MG63 (cell line): ENCODE measurements at places on chromosomes 1 and 21. TPM values are rescaled to one million over a fixed set of nuclear protein-coding genes. Genes with fewer than 3 reads are reported as not detected.

GRCh38 chr1:33047839-33048305, 11.2 kb upstream of the AK2 start:
- no peak for DNase-seq

DNA sequence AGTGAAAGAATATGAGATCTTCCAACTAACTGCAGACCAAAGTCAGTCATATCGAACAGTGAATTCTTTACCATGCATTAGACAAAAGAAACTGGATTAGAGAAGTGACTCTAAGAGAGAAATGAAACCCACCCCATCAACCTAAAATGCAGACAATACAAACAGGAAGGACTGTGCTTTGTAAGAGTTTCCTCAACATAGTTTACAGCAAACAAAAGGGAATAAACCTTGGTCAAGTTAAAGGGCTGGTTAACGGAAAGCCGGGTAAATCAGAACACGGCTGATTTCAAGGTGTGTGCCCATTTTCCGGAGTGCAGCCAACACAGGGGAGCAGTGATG, 39.2 kb downstream of the SIPA1L2 start:
- no peak for DNase-seq

- no peak for DNase-seq
Observed at GRCh38 chr21:33259995-33260394, 6.2 kb upstream of the IL10RB start.

GRCh38 chr1:146051452-146051851, 29.9 kb upstream of the HJV start:
- peak; percentile 52 for DNase-seq

DNA sequence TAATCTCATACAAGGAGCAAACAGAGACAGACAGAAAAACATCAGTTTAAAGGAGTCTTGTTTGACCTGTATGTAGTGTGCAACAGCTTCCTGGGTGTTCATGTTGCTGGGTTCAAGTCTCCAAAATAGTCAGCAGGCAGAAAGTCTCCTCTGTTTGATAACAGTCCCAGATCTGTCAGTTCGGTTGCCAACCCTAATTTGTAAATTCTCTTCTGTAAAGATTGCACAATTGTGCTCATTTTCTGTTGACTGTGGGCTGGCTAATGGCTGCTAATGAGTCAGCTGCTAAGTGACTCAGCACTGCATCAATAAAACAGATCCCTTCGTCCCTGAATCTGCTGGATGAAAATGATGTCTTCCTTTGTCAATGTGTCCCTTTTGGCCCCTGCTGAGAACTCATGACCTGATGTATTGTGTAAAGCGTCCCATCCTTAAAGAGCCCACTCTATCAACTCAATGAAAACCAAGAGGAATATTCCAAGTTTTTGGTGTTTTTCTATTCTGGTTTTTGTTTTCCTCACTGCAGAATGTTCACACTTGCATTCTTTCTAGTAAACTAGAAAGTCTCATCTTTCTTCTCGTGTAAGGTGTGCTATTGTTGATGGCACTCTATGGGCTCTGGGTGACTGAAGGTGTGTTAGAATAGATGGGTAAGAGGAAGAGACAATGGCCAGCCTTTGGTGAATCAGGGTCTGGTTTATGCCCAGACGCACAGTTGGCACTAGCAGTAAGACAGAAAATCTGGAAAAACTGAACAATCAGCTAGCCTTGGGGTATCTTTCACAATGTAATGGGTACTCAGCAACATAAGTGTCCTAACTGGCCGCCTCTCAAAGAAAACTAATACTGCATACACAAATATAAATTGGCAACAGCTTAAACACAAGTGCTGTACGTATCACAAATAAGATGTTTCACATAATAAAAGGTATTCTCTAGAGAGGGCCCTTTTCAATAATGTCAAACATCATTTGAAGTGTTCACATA, 75.1 kb upstream of the SIPA1L2 start:
- peak; percentile 69 for DNase-seq

The FGR gene
- total RNA-seq, result not detected in 2 replicates

DNA sequence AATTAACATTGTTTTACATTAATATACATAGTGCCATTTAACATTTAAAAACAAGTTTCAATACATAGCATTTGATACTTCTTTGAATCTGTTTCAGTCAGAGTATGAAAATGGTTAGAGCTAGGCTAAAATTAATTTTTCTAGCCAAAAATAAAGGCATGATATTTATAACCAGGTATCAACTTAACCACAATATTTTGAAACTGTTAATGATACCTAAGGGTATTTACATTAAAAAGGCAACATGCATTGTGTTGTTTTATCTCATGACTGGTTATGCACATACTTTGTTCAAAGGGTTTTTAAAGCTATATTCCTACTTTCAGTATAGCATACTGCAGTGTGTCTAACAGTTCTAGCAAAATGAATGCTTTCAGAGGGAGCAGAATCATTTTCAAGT, 130.0 kb downstream of the HS2ST1 start:
- DNase-seq, result no peak

- no peak for DNase-seq
Observed at GRCh38 chr1:183543619-183544204, 46.5 kb downstream of the NCF2 start.

- no peak for DNase-seq
Observed at GRCh38 chr21:15667010-15667409, 62.8 kb upstream of the USP25 start.

The SPRR2A gene
- not detected in 2 replicates for total RNA-seq

The FCRL4 gene
- total RNA-seq, result not detected in 2 replicates

DNA sequence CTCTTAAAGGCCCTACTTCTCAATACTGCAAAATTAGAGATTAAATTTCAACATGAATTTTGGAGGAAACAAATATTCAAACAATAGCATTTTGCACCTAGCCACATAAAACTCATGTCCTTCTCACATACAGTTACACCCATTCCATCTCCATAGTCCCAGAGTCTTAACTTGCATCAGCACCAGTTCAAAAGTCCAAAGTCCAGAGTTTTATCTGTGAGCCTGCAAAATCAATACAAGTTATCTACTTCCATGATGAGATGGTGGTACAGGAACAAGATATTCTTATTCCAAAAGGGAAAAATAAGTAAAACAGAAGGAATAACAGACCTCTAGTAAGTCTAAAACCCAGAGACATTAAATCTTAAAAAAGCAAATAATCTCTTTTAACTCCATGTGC, 686.0 kb upstream of the ADGRL4 start:
- DNase-seq, result no peak

DNA sequence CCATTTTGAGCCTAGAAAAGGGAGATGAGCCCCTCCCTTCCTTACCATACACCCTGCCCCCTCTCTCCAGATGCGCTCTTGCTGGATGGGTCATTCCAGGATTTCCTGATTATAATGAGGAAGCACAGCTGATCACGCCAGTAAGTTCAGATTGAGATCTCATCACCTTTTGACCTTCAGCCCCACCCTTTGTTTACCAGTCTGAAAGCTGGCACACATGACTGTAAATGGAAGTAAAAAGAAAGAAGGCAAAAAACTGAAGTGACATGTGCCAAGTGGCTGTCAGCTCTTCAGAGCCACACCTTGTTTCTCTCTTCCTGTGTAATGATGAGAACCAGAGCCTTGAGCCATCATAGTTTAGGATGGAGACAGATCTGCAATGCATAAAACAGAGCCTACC, 27.9 kb downstream of the S1PR1 start:
- DNase-seq, result no peak

DNA sequence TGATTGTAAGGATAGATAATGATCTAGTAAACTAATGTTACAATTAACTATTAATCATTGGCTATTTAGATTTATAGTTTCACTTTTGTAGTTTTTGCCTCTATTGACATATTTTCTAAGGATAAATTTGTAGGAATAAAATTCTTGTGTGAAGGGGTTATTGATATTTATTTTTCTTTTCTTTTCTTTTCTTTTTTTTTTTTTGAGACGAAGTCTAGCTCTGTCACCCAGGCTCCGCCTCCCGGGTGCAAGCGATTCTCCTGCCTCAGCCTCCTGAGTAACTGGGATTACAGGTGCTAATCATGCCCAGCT, 24.0 kb upstream of the DISC1 start:
- no peak for DNase-seq

DNA sequence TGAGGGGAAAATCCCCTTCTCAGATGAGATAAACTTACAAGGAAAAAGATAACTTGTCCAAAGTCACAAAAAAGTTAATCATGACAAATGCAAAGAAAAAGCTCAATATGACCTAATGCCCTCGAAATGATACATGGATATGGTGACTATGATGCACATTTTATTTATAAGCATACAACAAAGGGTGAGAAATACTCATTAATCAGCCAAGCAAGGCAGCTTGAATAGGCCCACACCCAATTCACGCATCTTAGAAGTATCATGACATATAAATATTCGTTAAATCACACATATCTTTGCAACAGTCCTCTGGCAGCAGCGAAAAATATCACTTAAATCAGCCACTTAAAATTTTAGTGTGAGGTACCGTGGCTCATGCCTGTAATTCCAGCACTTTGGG, 21.7 kb downstream of the EPS15 start:
- DNase-seq, result no peak

DNA sequence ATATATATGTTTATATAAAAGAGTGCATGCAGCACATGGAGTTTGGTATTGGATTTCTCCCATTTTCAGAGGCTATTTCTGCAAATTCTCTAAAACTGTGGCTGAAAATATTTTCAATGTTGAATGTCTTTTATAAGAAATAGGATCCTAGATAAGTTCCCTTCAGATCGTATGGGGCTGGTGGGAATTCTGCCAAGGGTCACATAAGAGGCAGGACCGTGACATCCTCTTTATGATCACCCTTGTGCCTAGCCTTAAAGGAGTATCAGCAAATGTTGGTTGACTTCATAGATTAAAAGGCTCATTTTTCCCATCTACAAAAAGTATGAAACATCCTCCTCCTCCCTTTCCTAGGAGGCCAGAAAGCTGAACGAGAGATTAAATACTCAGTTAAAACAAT, 1.3 kb upstream of the IFNAR2 start:
- DNase-seq, result no peak

- no peak for DNase-seq
Observed at GRCh38 chr1:154720328-154721297, 112.6 kb upstream of the ADAR start.

The BRWD1 gene
- 33.8 and 67.0 TPM in 2 replicates for total RNA-seq

The GBP4 gene
- total RNA-seq, result 0.07 and 1.1 TPM in 2 replicates
